ENCODE measurements at places on chromosomes 3 and 15.

DNA sequence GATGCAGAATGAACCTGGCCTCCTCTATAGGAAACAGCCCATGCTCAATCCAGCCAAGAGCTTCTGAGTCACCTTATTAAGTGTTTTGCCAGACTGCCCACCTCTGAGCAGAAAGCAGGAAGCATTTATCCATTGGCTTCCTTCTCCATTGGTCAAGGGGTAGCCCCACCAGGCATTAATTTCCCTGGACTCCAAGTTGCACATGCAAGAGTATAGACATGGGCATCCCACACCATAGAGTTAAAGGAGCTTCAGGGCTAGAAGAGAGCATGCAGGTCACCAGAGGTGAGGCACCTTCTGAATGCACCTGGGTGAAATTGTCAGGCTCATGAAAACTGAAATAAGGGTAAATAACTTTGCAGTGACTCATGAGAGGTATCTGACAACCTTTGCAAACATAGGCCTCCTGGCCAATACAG lies 230.8 kb upstream of the STAC start:
- no peak for DNase-seq

DNA sequence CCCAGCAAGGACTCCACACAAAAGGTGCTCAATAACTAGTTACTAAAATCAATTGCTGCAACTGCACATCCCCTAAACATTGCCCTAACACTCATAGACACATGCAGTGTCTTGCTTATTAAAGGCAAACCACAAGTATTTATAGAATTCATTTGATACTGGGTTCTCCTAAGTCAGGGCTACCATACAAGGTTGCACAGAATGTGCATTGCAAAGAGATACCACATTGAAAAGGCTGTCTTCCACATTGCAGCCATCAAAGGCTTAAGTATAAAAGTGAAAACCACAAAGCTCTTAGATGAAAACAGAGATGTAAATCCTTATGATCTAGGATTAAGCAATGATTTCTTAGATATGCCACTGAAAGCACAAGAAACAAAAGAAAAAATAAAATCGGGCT lies 33.6 kb upstream of the TOPAZ1 start:
- peak; percentile 7 for DNase-seq

- DNase-seq = no peak
These were observed 3.0 kb upstream of the CSRNP1 start for GRCh38 chr3:39156421-39156820.

DNA sequence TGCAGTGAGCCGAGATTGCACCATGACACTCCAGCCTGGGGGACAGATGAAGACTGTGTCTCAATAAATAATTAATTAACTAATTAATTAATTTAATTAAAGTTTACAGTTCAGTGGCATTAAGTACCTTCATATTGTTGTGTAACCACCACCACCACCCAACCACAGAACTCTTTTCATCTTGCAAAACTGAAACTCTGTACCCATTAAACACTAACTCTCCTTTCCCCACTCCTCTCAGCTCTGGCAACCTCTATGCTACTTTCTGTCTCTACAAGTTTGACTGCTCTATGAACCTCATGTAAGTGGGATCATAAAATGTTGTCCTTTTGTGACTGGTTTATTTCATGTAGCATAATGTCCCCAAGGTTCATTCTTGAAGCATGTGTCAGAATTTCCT lies 259.3 kb upstream of the MDFIC2 start:
- no peak for DNase-seq

GRCh38 chr15:73583544-73583943 lies 49.6 kb downstream of the NPTN start:
- no peak for DNase-seq

DNA sequence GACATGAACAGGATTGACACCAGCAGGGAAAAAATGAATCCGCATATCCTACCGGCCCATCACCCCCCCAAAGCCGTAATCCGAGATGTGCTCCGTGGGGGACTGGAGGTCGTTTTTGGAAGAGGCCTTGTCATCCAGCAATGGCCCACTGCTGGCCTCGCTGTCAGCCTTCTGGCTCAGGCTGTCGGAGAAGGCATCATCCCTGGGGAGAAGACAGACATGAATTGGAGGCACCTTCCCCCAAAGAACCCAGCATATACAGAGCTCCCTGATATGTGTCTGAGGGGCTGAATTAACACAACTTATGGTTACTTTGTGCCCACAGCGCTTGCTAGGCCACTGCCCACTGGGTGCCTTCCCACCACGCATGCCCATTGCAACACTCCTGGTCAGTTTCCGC lies 29.6 kb upstream of the RAD18 start:
- DNase-seq = no peak

GRCh38 chr3:27090275-27091041 lies 278.7 kb downstream of the NEK10 start:
- DNase-seq = no peak
